ENCODE measurements at places on chromosomes 6 and 20. TPM values are rescaled to one million over a fixed set of nuclear protein-coding genes. Genes with fewer than 3 reads are reported as not detected.

Gene NEURL2
- 5.5 TPM for total RNA-seq

Gene SCGN
- total RNA-seq: not detected

Gene PHACTR3
- total RNA-seq: 3.4 TPM

Gene COL9A3
- not detected for total RNA-seq

Gene COL9A1
- total RNA-seq: not detected

Gene HLA-DQA2
- total RNA-seq: not detected

Gene SPATA25
- total RNA-seq: 0.72 TPM

Gene VGLL2
- not detected for total RNA-seq

Gene PDE10A
- 4.8 TPM for total RNA-seq

Gene NHLRC1
- total RNA-seq: 2.3 TPM

Gene RHAG
- not detected for total RNA-seq

Gene MOXD1
- under 0.01 TPM for total RNA-seq

Gene TRIM10
- not detected for total RNA-seq

Gene NSFL1C
- total RNA-seq: 16.8 TPM

Gene SLC39A7
- total RNA-seq: 43.1 TPM

Gene BMP2
- 12.6 TPM for total RNA-seq

Gene CLIC5
- 0.72 TPM for total RNA-seq

Gene TAGAP
- not detected for total RNA-seq

Gene ERVFRD-1
- not detected for total RNA-seq

Gene TNNC2
- total RNA-seq: 0.43 TPM

Gene SLC35D3
- under 0.01 TPM for total RNA-seq

Gene BEND3
- total RNA-seq: 5.5 TPM

Gene SIRPA
- 15.9 TPM for total RNA-seq

Gene SPTLC3
- 5.1 TPM for total RNA-seq

Gene MLN
- total RNA-seq: not detected

Gene CCR6
- not detected for total RNA-seq

Gene CST3
- total RNA-seq: 209 TPM

Gene WFDC13
- not detected for total RNA-seq

Gene LINC00237
- total RNA-seq: not detected

Gene TFAP2D
- not detected for total RNA-seq

Gene STX11
- 2.2 TPM for total RNA-seq

Gene CHRNA4
- not detected for total RNA-seq

Gene HDGFL1
- not detected for total RNA-seq

Gene HFE
- total RNA-seq: 5.5 TPM

Gene OR2H2
- total RNA-seq: 0.24 TPM

Gene MUCL3
- not detected for total RNA-seq

Gene CPNE5
- total RNA-seq: not detected
